ENCODE measurements at places on chromosomes 7 and 10.

DNA sequence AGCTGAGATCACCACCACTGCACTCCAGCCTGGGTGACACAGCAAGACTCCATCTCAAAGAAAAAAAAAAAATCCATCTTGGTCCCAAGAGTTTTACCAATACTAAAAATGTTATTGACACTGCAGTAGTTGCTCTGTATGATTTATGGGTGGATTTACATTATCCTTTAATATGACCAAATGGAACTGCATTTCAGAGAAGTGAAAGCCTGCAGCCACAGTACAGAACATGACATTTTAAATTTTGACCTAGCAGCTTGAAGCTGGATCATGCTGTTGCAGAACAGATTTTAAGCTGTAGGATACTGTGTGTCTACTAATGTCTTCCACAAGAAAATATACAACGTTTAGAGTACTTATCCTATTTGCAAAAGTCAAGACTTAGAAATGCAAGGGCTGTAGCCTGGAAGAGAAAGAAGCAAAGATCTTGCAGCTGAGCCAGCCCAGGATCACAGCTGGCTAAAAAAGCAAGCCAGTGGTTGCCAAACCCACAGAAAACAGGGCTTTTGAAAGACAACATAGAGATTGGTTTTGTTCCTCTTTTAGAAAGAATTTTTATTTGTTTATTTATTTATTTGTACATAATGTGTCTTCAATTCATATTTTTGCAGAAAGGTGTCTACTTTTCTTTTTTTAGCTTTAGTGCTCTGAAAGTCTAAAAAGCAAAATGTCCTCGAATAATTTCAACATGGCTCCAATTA is 55.2 kb upstream of the WNT16 start:
- no peak for DNase-seq

GRCh38 chr7:2317556-2318293 is 3.5 kb upstream of the SNX8 start:
- DNase-seq, result no peak

GRCh38 chr7:27191161-27191731 is 6.2 kb upstream of the HOXA11 start:
- DNase-seq, result no peak

GRCh38 chr10:3911713-3912442 is 126.9 kb upstream of the KLF6 start:
- no peak for DNase-seq

DNA sequence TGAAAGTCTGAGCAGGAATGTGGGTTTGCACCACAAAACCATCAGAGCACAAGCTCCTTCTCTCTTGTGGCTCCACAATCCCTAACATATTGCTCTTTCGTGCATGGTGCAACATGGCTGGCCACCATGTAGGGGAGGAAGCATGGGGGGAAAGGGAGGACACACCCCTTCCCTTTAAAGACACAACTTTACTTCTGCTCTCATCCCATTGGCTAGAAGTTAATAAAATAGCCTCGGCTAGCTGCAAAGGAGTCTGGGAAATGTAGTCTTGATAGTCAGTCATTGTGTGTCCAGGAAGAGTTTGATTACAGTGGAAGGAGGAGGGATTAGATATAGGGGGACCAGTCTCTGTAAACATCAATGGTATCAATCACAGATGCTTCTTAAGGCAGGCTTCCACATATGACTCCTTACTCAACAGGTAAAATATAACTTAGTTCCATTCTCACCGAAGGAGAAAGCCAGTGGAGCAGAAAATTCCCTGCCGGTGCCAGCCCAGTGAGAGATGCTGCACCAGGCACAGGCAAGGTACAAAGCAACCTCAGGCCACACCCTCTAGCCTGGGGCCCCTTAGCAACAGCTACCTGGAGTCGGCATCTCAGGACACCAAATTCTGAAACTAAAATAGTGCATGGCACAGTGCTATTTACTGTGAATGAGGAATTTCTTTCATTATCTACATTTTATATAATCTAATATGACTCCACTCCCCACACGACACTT is 124.7 kb upstream of the CTBP2 start:
- DNase-seq, result no peak

GRCh38 chr10:67175354-67175753 is 249.5 kb downstream of the LRRTM3 start:
- DNase-seq, result no peak

DNA sequence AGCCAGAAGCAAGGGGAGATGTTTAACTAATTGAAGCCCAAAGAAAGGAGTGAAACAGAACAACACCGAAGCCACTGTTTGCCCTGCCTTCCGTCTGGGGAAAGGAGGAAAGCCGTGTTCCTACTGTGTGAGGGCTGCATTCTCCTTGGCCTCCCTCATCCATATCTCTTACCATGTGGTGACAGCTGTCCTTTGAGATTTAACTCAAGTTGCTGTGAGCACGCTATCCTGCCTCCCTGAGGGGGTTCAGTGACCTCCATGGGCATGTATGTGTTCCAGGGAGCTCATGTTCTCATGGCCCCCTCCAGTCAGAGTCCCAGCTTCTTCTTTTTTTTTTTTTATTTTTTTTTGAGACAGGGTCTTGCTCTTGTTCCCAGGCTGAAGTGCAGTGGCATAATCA is 26.2 kb upstream of the CRHR2 start:
- DNase-seq, result no peak

- no peak for DNase-seq
These were observed 14.6 kb downstream of the SND1 start for GRCh38 chr7:127666602-127667001.

GRCh38 chr10:77027576-77027975 is 610.0 kb downstream of the KCNMA1 start:
- DNase-seq, result no peak

GRCh38 chr7:78041423-78041822 is 242.8 kb downstream of the PHTF2 start:
- DNase-seq, result no peak

GRCh38 chr7:101736084-101736483 is 81.3 kb upstream of the CUX1 start:
- no peak for DNase-seq

- DNase-seq, result no peak
These were observed 65.3 kb downstream of the VCL start for GRCh38 chr10:74063256-74063655.

- DNase-seq, result no peak
These were observed 175.4 kb downstream of the ARID5B start for GRCh38 chr10:62076891-62077290.

GRCh38 chr7:13327669-13328068 is 640.2 kb downstream of the ARL4A start:
- DNase-seq, result no peak

DNA sequence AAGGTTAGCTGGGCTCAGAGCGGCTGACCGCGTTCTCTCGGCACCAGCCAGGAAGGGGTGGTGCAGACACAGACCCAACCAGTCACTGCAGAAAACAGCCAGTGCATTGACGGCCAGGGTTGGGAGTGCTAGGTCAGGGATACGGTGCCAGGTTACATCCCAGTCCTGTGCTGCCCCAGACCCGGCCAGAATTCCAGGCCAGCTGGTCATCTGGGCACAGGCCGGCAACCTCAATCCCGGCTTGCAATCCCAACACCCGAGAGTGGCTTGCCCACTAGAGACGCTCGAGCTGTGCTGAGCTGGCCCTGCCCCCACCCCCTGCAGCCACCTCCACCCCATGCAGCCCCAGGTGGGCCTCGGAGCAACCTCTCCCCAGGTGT is 3.8 kb downstream of the PRAP1 start:
- no peak for DNase-seq
